ENCODE measurements at places on chromosomes 4 and X.
A peak's percentile ranks its signal among the peaks of the same experiment; 100 is the strongest.

- DNase-seq: peak; percentile 80
Measured at GRCh38 chr4:129240816-129241215, 144.9 kb downstream of the C4orf33 start.

DNA sequence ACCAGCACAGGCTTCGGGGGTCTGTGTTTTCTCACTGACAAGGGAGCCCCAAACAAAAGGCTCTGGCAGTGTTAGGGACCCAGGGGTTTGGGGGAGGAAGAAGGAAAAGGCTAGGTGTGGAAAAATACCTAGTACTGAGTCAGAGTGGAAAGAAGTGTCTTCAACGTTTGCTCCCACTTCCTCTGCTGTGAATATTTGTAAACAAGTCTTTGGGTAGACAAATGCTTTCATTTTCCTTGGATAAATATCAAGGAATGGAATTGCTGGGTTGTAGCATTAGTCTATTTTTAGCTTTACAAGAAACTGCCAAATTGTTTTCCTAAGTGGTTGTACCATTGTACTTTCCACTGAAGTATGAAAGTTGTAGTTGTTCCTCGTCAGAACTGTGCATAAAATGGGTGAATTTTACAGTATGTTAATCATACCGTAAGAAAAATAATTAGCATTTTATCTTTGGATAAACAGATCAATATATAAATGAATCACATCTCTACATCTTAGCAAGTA is 17.4 kb downstream of the COL4A5 start:
- DNase-seq: no peak

- no peak for DNase-seq
Measured at GRCh38 chr4:26590639-26591038, 6.8 kb downstream of the TBC1D19 start.

- DNase-seq: no peak
Measured at GRCh38 chr4:75036046-75036830, 103.3 kb downstream of the PARM1 start.

DNA sequence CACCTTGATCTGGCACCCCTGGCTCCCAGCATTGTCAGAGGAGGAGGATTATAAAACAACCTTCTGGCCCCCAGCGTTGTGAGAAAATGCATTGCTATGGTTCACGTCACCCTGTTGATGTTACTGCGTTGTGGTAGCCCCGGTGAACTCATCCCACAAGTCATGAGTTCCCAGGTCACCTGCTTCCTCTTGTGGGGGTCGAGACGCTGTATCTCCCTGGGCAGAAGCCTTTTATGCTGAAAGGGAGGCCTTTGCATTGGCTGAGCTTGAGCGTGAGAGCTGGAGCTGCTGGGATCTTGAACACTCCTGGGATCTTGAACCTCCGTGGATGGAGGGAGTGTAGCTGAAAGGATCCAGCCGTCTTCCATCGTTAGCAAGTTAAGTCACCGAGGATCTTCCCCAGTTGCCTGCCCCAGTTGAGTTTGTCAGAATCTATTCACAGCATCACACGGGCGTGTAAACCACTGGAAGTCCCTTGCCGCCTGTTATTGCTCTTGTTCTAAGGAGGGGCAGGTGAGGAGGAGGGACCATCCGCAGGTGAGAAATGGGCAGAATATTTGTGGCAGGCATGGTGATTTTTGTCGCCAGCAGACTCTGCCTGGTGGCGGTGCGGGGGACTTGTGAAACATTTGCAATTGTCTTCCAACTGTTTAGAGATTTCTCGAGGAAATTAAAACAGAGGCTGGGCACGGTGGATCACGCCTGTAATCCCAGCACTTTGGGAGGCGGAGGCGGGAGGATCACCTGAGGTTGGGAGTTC is 299.9 kb downstream of the ASMT start:
- DNase-seq: no peak

GRCh38 chr4:185780472-185780871 is 31.5 kb downstream of the SORBS2 start:
- no peak for DNase-seq

DNA sequence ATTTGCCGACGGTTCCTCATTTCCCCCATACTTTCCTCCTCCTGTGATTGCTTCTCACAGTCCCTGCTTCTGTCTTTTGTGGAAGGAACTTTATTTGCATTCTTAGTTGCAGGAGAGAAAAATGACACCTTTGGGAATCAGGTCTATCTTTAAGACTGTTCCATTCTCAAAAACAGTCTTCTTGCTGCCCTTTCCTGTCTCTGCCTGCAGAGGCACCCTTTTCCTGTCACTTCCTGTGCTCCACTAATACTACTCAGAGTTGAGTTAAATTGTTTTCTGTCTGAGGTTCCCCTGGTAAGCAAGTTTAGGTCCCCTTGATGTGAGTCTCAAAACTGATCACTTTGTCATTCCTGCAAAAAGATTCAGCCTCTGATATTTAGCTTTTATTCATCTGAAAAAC is 208.8 kb upstream of the CLNK start:
- no peak for DNase-seq

GRCh38 chr4:71445811-71446210 is 107.0 kb downstream of the SLC4A4 start:
- no peak for DNase-seq

Data from NCI-H1417 (cell line).